ENCODE measurements at places on chromosomes 13 and 19.
A peak's percentile ranks its signal among the peaks of the same experiment; 100 is the strongest.

- H3K36me3 ChIP-seq, result no peaks in the 10 kb centered on the region
- DNase-seq, result no peak
- no peak overlapping the region for H3K4me3 ChIP-seq
- no peaks in the 10 kb centered on the region for H3K4me1 ChIP-seq
These were observed 39.8 kb downstream of the DACH1 start for GRCh38 chr13:71827241-71827640.

DNA sequence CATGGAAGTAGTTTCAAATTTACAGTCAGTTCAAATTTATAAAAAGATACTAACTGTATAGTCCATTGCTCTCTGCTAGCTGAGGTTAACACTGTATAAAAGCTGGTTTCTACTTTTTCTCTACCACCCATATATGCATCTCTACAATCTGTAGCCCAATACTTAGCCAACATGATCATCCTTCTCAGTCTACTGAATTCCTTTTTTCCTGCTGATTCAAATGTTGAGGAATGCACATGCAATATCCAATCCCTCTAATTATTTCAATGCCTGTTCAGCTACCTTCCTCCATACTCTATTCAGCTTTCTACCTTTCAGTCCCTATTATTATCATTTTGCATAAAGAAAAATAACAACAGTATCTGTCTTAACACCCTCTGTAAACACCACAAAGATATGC, 15.6 kb downstream of the KPNA3 start:
- H3K27ac ChIP-seq, result no peak overlapping the region
- no peaks in the 10 kb centered on the region for H3K4me1 ChIP-seq
- no peak for DNase-seq
- H3K36me3 ChIP-seq, result no peaks in the 10 kb centered on the region
- H3K27me3 ChIP-seq, result no peaks in the 10 kb centered on the region

DNA sequence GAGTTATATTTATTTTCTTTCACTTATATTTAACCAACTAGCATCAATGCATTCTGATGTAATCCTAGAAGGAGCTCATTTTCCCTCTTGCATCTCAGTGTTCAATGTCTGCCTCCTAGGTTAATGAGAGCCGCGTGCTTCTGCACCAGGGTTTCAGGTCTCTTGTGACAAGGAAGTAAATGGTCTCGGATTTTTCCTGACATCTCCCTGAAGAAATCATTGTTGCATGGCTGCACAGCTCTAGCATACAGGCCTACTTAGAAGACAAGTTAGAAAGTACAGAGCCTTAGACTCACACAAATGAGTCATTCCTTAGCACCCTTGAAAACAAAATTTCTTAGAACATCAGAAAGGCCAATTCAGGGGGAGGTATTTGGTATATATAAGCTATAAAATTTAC, 57.2 kb upstream of the KLF12 start:
- H3K4me3 ChIP-seq, result no peak overlapping the region
- no peak overlapping the region for H3K27ac ChIP-seq
- H3K4me1 ChIP-seq, result no peaks in the 10 kb centered on the region
- H3K36me3 ChIP-seq, result no peaks in the 10 kb centered on the region

- no peak overlapping the region for H3K27ac ChIP-seq
- H3K36me3 ChIP-seq, result no peaks in the 10 kb centered on the region
- H3K4me1 ChIP-seq, result no peaks in the 10 kb centered on the region
- no peak overlapping the region for H3K4me3 ChIP-seq
These were observed 62.3 kb downstream of the CHST8 start for GRCh38 chr19:33683881-33684537.

GRCh38 chr19:34273121-34273520, 18.8 kb downstream of the GARRE1 start:
- no peaks in the 10 kb centered on the region for H3K36me3 ChIP-seq
- peak overlapping the region; percentile 75 for H3K27ac ChIP-seq
- no peaks in the 10 kb centered on the region for H3K4me1 ChIP-seq
- no peak overlapping the region for H3K4me3 ChIP-seq
- DNase-seq, result no peak
- H3K27me3 ChIP-seq, result no peaks in the 10 kb centered on the region

- peaks cover 13% of the 10 kb centered on the region for H3K4me1 ChIP-seq
- peak; percentile 76 for DNase-seq
- no peaks in the 10 kb centered on the region for H3K27me3 ChIP-seq
- H3K36me3 ChIP-seq, result no peaks in the 10 kb centered on the region
- H3K27ac ChIP-seq, result peak overlapping the region; percentile 78
These were observed 595 bp upstream of the GPR183 start for GRCh38 chr13:99307648-99308339.

- H3K4me3 ChIP-seq, result no peak overlapping the region
- no peaks in the 10 kb centered on the region for H3K27me3 ChIP-seq
- H3K27ac ChIP-seq, result no peak overlapping the region
- DNase-seq, result no peak
- H3K4me1 ChIP-seq, result no peaks in the 10 kb centered on the region
These were observed 9.5 kb downstream of the LSM7 start for GRCh38 chr19:2318923-2319322.

DNA sequence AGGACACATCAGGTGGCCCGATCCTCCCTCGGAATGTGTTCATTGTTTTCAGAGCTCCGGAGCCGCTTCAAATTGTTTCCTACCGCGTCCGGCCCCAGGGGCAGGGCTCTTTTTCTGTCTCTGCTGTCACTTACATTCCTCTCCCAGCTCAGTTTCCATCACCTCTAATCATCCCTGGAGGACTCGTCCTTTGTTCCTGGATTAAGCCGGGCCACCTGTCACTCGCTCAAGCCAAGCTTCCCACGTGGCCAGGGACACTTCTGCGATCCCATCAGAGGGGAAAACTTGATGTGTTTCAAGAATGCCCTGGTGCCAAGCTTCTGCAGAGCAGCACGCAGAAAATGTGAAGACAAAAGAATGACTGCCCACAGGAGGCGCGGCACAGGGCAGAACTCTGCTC, 13.5 kb downstream of the IL17D start:
- H3K4me1 ChIP-seq, result no peaks in the 10 kb centered on the region
- DNase-seq, result no peak
- H3K27me3 ChIP-seq, result no peaks in the 10 kb centered on the region
- no peaks in the 10 kb centered on the region for H3K36me3 ChIP-seq
- H3K27ac ChIP-seq, result no peak overlapping the region
- no peak overlapping the region for H3K4me3 ChIP-seq
